ENCODE measurements at places on chromosomes 4 and X.

DNA sequence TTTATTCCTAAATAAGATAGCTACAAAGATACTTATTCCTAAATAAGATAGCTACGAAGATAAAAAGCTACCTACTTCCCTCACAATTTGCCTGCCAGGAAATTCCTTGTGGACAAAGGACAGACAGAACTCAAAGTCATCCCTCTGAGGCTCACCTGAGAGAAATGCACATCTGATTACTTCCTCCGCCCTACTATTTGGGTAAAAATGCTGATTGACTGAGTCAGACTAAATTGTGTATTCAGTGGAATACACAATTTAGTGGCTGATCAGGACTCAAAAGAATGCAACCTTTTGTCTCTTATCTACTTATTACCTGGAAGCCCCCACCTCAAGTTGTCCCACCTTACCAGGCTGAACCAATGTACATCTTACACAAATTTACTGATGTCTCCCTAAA lies 10.3 kb upstream of the MAGEB16 start:
- DNase-seq = no peak

DNA sequence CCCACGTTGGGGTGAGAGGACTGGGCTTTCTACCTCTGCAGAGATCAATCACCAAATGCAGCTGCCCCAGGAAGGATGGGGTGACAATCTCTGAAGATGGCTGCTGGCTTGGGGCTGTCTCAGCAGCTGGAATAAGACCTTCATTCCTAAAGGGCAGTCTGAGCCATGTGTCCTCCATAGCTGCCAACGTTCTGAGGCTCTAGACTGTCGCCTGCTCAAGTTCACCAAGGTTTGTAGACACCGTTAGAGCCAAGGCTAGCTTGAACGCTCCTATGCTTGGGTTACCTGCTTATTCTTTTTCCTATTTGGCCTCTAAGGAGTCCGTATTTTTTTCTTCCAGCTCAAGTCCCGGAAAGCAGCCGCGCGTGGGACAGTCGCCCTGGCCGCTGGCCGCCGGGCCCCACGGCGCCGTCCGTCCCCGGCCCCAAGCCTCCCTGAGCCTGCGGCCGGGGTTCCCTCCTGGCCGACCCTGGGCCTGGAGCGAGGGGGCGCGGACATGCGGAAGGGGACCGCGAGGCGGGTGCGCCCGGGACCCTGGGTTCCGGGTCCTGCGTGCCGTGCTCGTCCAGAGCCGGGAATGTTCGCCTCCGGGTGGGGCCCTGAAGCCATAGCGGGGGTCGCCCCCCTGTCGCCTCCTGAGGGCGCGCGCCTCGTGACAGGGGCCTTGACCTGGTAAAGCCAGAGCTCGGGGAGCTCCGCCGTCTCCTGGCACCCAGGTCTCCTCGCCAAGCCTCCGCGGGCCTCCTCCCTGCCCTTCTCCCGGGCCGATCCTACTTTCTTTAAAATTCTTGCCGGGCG lies 23.3 kb downstream of the MRFAP1 start:
- no peak for DNase-seq

DNA sequence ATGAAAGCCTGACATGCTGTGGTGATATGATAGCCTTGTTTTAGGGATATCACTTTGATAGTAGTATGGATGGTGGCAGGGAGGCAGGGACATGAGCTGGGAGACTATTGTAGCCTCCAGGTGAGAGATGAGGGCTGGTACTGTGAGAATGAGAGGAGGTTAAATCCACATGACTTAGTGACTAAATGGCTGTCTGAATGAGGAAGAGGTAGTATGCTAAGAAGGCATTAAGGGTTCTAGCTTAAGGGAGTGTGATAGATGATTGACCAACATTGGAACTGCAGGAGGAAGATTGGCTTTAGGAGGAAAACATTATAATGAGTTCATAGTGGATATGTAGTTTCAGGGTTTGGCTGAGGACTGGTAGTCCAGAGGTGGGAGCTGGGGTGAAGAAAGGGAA lies 195.0 kb upstream of the ANK2 start:
- DNase-seq = no peak

- DNase-seq = no peak
Observed at GRCh38 chrX:27863809-27864208, 56.0 kb downstream of the MAGEB10 start.
